ENCODE measurements at places on chromosomes 4 and X.
A peak's percentile ranks its signal among the peaks of the same experiment; 100 is the strongest.

DNA sequence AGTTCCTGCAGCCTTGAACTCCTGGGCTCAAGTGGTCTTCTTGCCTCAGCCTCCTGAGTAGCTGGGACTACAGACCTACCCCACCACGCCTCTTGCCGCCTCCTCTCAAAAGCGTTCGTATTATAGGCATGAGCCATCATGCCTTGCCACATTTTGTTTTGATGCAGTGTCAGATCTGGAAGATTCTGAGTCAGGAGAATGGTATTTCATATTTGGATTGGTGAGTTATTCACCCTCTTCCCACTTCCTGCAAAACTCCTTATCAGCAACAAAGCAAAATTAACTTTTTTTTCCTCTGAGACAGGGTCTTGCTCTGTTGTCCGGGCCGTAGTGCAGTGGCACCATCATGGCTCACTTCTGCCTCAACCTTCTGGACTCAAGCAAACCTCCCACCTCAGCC lies 29.6 kb downstream of the REST start:
- DNase-seq = no peak

- no peak for DNase-seq
Observed at GRCh38 chr4:151685303-151685702, 75.5 kb downstream of the GATB start.

DNA sequence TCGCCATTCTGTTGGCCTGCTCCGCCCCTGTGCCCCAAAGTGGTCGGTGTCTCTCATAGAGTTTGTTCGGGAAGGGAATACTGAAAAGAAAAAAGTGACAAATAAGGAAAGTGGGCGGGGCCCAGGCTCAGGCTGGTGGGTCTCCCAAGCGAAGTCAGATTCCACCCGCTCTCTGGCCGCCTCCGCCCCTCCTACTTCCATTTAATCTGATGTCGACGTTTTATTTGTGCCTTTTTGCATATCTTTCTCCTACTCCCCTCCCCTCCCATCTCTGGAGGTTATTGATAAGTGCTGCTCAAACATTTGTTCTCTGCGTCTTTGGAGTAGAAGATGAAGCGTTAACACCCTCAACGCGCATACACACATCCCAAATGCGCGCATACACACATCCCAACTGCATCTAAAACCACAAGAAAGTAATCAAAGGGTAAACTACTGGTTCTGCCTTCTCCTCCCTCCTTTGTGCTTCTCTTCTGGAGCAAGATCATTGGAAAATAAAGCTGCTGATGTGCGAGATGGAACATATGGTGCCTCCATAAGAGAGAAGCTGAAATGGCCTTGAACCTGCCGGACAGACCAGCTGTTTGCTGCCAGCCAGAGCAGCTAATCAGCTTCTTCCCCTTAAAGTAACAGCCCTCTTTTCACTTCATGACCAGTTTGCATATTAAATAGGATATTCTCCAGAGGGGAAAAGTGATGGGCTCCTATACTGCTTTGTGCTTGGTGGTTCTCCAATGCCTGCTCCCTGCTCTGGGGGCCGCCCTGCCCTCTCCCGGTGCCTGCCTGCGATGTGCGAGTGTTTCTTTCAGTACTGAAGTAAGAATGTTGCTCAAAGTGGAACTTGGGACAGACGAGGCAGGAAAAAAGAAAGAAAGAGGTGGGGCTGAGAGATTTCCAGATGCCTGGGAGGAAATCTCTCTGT lies 3.1 kb downstream of the MAMLD1 start:
- no peak for DNase-seq

DNA sequence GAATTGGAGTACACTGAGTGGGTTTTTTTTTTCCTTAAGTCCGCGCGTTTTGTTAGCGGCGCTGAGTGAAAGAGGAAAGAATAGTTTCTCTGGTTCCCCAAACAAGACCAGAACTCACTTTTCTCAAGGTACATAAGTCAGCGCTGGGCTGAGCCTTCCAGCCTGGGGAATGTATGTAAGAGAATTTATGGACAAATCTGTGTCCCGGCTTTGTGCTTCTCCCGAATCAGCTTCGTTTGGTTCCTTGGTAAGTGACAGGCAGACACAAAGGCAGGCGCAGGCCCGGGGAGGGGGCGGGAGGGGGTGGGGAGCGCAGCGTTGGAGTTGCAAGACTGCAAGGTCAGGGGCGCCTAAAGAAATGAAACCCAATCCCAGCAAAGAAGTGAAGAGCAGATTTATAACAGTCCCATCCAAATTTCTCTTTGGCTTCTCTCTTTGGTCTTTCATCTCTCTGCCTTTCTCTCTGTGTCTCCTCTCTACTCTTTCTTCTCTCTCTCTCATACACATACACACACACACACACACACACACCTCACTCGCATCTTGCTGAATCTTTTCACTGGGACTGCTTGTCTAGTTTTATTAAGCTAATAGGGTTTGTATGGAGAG lies 981 bp downstream of the TET2 start:
- peak; percentile 24 for DNase-seq

GRCh38 chrX:120617996-120618630 lies 11.7 kb downstream of the C1GALT1C1 start:
- no peak for DNase-seq

Measured in activated CD4-positive, alpha-beta T cell treated with anti-CD3 and anti-CD28 coated beads, Interleukin-2, amount 50 U/mL, for 16 hours (primary cell).